DMS79 (cell line): ENCODE measurements at places on chromosomes 6 and 20.

GRCh38 chr6:1424306-1424927, 35.0 kb downstream of the FOXF2 start:
- no peak for DNase-seq

GRCh38 chr20:20568604-20569205, 143.7 kb downstream of the RALGAPA2 start:
- DNase-seq = no peak

DNA sequence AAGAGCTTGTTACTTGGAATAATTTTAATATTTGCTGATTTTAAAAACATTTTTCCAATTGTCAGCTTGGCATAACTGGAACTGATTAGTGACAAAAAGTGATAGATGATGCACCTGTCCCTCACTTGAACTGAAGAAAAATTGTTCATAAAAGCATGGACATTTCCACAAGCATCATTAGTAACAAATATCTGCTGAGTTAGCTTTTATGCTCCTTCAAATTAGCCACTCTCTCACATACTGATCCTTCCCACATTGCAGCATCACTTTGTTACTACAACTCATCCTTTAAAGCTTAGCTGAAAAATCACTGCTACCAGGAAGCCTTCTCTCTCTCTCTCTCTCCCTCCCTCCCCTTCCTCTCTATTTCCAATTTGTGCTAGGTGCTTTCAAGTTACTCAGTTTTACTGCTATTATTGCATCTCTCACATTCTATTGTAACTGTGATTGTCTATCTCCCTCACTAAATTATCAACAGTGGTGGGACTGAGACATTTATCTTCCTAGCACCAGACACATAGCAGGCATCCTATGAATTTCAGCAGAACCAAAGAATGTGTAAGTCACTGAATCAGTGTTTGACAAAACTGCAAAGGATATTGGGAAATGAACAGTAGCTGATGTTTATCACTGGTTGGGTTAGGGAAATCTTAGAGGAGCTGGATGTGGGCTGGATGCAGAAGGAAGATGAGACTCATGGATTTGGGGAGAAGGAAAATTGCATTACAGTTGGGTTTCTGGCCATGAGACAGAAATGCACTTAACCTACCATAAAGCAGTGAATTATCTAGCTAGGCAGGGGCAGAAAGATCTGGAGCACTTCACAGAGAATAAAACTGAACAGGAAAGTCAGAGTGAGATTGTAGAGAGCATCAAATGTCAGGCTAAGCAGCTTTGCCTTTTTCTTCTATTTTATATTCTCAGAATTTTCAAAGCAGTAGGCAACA, 128.4 kb upstream of the PLN start:
- DNase-seq = no peak

DNA sequence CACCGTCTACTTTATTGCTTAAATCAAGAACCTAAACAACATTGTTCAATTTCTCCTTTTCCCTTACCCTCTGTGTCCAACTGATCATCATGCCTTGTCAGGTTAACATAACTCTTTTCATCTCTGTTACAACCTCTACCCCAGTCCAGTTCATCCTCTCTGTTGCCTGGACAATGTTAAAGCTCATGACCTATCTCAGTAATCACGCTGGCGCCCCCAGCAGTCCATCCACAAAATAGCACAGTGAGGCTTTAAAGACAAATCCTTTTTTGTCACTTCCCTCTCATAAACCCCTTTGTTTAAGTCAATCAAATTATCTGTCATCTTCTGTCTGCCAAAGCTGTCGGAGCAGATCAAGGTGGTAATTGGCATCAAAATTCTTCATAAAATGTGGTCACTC, 140.1 kb downstream of the QKI start:
- DNase-seq = no peak
